Motor neuron (in vitro differentiated cells): ENCODE measurements at places on chromosomes 4 and X.
A peak's percentile ranks its signal among the peaks of the same experiment; 100 is the strongest.

GRCh38 chr4:165709516-165709915 lies 163.5 kb upstream of the TLL1 start:
- no peak for ATAC-seq

DNA sequence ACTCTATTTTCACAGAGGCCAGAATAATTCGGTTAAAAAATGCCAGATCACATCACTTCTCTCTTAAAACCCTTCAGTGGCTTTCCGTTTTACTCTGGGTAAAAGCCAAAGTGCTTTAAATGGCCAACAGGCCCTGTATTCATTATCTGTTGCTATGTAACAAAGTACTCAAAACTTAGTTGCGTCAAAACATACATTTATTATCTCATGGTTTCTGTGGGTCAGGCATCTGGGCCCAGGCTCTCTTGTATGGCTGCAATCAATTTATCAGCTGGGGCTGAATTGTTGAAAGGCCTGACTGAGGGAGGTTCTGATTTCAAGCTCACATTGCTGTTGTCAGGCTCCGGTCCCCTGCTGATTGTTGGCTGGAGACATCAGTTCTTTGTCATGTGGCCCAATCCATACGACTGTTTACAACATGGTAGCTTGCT lies 72.7 kb upstream of the H2AZ1 start:
- ATAC-seq = peak; percentile 67

DNA sequence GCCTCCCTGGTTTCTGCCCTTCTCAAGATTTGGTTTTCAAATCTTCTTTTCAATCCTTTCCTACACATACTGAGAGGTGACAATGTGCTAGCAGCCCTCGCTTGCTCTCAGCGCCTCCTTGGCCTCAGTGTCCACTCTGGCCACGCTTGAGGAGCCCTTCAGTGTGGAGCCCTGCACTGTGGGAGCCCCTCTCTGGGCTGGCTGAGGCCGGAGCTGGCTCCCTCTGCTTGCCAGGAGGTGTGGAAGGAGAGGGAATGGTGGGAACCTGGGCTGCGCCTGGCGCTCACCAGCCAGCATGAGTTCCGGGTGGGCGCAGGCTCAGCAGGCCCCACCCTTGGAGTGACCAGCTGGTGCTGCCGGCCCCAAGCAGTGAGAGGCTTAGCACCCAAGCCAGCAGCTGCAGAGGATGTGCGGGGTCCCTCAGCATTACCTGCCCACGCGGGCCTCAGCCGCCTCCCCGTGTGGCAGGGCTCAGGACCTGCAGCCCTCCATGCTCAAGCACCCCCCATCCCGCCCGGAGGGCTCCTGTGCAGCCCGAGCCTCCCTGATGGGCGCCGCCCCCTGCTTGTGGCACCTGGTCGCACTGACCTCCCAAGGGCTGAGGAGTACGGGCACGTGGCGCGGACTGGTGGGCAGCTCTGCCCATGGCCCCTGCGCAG lies 127.5 kb downstream of the COX7B2 start:
- ATAC-seq = no peak

GRCh38 chrX:12972243-12972642 lies 2.7 kb upstream of the TMSB4X start:
- ATAC-seq = no peak

GRCh38 chr4:184200296-184200695 lies 17.4 kb downstream of the ENPP6 start:
- ATAC-seq = no peak

DNA sequence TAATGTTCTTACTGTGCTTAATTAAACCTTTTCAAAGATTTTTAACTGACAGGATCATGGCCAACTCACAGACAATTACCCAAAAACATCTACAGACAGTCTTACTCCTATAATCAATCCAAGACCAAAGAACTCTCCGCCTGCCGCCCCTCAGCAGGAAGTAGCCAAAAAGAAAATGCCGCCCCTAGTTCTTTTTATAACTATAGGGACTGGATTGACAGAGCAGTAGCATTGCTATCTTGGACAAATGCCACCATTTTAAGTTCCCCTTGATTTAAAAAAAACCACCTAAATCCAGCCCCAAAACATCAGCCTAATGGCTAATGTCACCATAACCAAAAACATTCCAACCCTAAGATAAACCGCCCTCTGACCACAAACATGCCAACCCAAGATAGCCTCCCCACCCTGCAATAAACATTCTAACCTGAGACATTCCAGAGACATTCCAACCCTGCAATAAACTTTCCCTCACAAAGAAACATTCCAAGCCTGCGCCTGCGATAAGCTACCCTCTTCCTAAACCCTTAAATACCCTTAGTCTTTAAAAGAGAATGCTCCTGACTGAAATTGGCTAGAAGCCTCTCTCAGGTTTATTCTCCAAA lies 77.0 kb downstream of the COQ2 start:
- ATAC-seq = no peak

- no peak for ATAC-seq
Observed at GRCh38 chr4:20292739-20293138, 41.0 kb downstream of the SLIT2 start.

DNA sequence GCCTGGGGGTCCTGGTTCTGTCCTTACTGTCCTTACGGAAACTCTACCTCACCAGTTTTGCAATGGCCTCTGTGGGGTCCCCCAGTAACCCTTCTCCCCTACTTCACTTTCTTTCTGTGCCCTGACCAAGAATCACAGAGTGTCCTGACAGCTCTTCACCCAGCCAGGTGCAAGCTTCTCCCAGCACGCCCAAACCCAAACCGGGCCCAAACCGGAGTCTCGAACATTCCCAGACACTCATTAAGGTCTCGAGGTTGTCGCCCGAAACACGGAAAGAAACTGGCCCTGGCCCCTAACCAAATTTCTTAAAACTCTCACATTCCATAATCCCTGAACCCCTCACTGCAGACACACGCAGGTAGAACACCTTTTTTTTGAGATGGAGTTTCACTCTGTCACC lies 19.1 kb downstream of the TRIML1 start:
- ATAC-seq = no peak

DNA sequence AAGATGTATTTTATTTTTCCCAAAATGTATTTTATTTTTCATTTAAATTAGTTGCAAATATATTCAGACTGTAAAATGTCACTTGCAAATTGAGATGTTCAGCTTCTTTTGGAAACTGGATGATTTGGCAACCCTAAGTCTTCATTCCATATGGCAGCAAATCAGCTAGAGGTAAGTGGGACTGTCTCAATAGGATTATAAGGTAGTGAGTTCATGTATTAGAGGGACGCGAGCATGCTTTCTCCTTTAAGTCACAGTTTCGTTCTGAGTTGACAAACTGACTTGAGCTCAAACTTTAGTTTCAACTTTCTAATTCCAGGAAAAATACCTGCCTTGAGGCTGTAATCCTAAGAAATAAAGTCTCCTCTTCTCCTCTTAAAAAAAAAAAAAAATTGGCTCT lies 44.2 kb upstream of the TMEM131L start:
- ATAC-seq = no peak

GRCh38 chr4:174427571-174428140 lies 94.6 kb downstream of the HPGD start:
- no peak for ATAC-seq

DNA sequence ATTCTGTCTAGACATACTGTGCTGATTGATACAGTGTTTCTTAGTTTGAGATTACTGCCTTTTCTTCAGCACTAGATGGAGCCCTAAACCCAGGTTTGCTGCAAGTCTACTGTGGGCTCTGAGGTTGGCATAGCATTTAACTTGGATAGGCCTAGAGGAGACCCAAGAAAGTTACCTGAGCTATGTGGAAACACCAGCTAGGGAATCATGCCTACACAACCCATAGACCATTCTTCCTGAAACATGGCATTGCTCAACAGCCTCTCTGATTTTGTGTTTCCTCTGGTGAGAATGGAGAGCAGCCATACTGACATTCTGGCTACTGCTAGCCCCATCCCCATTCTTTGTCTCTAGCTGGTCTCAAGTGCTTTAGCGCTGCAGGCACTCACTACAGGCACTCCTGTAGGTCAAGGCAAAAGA lies 287.7 kb upstream of the PCDH18 start:
- ATAC-seq = no peak

DNA sequence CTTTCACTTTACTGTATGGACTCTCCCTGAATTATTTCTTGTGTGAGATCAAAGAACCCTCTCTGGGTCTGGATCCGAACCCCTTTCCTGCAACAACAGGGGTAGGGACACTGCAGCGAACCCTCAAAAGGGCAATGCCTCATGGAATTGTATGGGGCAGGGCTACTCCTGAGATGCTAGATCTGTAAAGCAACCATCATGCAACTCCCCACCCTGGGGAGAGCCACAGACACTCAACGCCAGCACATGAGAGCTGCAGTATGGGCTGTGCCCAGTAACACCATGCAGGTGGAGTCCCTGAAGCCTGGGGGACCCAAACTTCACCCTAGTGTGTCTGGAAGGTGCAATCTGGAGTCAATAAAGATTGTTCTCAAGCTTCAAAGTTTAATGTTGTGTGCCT lies 304.7 kb downstream of the DCHS2 start:
- no peak for ATAC-seq

DNA sequence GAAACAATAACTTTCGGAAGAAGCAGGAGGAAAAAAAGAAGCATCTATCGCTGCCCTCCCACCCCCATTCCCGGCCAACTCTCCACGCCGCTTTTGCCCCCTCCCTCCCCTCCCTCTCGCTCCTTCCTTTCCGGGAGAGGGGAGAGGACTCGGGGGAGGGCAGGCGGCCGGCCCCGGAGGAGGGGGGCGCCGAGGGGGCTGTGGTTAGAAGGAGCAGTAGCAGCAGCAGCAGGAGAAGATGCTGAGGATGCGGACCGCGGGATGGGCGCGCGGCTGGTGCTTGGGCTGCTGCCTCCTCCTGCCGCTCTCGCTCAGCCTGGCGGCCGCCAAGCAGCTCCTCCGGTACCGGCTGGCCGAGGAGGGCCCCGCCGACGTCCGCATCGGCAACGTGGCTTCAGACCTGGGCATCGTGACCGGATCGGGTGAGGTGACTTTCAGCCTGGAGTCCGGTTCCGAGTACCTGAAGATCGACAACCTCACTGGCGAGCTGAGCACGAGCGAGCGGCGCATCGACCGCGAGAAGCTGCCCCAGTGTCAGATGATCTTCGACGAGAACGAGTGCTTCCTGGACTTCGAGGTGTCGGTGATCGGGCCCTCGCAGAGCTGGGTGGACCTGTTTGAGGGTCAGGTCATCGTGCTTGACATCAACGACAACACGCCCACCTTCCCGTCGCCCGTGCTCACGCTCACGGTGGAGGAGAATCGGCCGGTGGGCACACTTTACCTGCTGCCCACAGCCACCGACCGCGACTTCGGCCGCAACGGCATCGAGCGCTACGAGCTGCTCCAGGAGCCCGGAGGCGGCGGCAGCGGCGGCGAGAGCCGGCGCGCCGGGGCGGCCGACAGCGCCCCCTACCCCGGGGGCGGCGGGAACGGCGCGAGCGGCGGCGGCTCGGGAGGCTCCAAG lies 1.3 kb downstream of the PCDH7 start:
- peak; percentile 4 for ATAC-seq

DNA sequence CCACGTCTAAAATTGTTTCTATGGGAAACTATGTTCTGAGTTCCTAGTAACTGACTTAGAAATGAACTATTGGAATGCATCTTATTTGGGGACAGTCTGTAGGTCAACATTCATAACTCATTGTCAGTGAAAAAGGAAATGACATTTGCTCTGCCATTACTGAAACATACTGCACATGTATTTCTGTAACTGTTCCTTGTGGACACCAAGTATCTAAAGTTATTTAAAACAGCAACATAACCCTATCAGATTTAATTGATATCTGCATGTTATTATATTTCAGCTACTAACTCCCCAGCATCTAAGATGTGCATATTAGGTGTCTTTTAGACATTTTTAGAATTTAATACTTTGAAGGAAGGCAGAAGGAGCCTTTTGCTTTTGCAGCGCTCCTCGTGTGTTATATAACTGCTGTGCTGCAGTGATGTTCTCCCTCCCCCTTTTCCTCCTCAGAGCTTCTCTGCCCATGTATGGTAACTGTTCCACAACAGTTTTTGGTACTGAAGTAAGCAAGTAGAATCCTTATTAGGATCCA lies 37.2 kb upstream of the TMEM131L start:
- no peak for ATAC-seq

- no peak for ATAC-seq
Observed at GRCh38 chr4:77821775-77822174, 2.6 kb upstream of the CNOT6L start.

- ATAC-seq = peak; percentile 13
Observed at GRCh38 chrX:101347859-101348451, 587 bp downstream of the TIMM8A start.
